ENCODE measurements at places on chromosomes 2 and 18.

DNA sequence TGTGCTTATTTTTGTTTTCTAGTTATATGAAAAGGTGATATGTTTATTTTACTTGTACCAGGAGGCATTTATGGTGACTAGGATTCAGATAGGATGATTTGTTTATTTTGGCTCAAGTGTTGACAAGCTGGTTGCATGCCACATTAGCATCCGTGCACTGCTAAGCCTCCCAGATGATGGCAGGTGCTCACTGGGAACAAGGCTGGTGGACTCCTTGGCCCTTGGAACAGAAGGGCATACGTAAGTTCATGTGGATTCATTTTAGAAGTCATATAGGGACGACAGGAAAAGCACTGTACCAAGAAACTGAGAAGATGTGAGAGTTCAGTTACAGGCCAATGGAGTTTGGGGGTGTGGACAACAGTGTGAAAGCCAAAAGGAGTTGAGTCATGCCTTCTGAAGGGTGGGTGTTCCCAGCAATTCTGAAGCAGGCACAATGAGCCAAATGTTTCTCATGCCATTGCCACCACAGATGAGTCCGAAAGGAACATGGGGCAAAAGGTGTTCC lies 166.2 kb downstream of the PHLPP1 start:
- DNase-seq, result no peak

DNA sequence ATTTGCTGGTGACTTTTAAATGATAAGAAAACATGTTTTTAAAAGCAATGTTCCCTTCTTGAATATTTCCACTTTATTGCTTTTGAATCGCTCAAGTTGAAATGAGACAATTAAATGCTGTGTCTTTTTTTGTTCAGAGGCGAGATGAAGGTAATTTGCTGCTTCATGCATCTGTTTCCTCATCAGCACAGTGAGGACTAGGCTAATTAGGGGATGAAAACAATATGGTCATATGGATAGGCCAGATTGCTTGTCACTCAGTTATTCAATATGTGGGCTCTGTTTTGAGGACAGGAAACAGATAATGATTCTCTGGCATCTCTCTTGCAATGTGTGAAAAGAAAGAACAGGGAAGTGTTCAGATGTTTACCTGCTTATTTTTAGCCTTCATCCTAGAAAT lies 61.0 kb downstream of the ERBB4 start:
- DNase-seq, result no peak

GRCh38 chr2:160328811-160329527 lies 128.9 kb upstream of the ITGB6 start:
- DNase-seq, result no peak

- DNase-seq, result no peak
These were observed 65.6 kb upstream of the UBXN4 start for GRCh38 chr2:135676031-135676430.

DNA sequence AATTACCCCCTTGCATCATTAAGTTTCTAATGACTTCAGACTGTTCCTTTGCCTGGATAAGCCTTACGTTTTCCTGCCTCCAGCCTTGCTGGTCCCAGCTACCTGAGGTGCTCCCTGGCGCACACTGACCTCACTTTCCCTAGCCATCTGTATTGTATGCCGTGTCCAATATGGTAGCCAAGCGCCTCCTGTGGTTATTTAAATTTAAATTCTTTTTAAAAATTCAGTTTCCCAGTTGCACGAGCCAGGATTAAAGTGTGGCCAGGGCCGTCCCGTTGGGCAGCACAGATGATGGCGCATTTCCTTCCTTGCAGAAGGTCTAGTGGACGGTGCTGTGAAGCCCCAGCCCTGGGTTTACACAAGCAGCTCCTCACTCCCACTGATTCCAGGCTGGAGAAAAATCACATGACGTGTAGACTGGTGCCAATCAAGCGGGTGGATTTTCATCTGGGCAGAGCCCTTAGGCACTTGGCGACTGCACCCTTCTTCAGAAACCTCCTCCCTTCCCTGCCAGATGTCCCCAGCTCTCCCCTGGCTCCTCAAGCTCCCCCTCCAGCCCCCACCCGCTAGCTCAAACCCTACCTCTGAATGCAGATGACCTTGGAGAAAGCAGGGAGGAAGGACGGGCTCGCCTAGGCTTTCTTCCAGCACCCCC lies 33.9 kb downstream of the ACKR3 start:
- DNase-seq, result no peak

DNA sequence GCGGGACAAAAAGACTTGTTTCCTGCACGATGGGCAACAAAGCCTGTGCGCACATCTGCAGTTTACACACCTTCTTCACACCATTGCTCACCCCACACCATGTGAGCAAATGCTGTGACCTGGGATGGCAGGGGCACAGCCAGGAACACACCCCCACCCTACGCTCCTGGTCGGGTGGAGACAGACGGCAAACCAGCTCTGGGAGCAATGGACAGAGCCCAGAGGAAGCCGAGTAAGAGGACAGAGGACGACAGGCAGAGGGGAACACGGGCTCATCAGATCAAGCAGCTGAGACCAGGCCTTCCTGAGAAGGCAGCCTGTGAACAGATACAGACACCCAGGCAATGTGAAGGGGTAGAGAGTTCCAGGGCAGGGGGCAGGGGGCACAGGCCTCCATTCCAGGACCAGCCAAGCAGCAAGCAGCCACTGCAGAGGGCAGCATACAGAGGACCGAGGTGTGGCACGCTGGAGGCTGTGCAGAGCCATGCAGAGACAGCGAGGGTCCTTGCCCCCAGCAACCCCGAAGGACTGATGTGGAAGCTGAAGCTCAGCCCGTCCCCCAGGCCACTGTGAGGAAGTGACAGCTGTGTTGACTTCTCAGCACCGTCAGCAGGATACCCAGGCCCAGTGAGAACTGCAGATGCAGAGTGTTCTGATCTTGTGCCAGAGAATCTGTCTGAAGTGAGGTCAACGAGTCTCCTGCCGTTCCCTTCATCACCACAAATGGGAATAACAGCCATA lies 46.2 kb downstream of the PARD6G start:
- DNase-seq, result no peak

GRCh38 chr2:241855245-241855887 lies 3.3 kb downstream of the PDCD1 start:
- DNase-seq, result no peak

- DNase-seq, result no peak
These were observed at the start of gene PRKAG3 for GRCh38 chr2:218831378-218831990. Gene PRKAG3, minus strand, starts transcription at chr2:218831803.

DNA sequence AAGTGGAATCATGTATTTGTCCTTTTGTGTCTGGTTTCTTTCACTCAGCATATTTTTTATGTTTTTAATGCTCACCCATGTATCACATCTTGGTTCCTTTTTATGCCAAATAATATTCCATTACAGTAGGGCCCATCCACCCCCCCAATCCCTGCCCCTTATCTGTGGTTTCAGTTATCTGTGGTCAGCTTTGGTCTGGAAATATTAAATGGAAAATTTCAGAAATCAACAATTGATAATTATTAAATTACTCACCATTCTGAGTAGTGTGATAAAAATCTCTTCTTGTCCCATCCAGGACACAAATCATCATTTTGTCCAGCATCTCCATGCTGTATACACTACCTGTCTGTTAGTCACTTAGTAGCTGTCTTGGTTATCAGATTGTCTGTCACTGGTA lies 66.7 kb downstream of the BIRC6 start:
- no peak for DNase-seq

DNA sequence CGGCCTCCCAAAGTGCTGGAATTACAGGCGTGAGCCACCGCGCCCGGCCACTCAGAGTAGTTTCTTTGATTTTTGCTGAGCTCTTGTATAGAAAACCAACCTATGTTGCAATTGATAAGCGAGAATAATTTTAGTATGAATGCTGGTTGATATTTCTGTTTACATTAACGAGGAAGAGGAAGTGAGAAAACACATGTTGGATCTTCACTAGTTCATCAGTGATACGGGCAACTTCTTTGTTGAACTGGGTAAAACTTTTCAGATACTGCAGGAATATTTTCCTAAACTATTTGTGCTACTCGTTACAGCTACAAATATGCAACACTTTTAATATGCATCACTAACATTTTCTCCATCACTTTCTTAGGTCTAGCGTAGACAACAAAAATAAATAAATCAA lies 67.9 kb upstream of the SLC25A52 start:
- DNase-seq, result no peak
